ENCODE measurements at places on chromosomes 12 and 14.

- DNase-seq, result peak; percentile 93
Observed at GRCh38 chr12:107131832-107132616, 38.7 kb upstream of the CRY1 start.

- DNase-seq, result peak; percentile 94
Observed at GRCh38 chr14:91286530-91286937, 42.0 kb upstream of the GPR68 start.

- DNase-seq, result no peak
Observed at GRCh38 chr14:51619561-51619960, 32.1 kb upstream of the FRMD6 start.

- DNase-seq, result peak; percentile 59
Observed at GRCh38 chr12:42510823-42511222, 78.7 kb downstream of the PRICKLE1 start.

- DNase-seq, result peak; percentile 17
Observed at GRCh38 chr14:88853129-88853528, 28.7 kb downstream of the TTC8 start.
